Stimulated activated CD8-positive, alpha-beta memory T cell treated with anti-CD3 and anti-CD28 coated beads, Interleukin-15, amount 100 ng/mL, for 1 hour (primary cell): ENCODE measurements at places on chromosomes 4 and X.

DNA sequence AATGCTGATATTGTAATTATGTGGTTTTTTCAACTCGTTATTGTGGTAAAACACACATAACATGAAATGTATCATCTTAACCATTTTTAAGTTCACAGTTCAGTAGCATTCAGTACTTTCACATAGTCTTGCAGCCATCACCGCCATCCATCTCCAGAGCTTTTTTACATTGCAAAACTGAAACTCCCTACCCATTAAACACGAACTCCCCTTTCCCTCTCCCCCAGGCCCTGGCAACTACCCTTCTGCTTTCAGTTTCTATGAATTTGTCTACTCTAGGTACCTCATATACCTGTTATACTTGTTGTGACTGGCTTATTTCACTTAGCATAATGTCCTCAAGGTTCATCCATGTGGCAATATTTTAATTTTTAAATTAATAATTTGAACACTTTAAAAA is 380.6 kb downstream of the MAPK10 start:
- no peak for DNase-seq

DNA sequence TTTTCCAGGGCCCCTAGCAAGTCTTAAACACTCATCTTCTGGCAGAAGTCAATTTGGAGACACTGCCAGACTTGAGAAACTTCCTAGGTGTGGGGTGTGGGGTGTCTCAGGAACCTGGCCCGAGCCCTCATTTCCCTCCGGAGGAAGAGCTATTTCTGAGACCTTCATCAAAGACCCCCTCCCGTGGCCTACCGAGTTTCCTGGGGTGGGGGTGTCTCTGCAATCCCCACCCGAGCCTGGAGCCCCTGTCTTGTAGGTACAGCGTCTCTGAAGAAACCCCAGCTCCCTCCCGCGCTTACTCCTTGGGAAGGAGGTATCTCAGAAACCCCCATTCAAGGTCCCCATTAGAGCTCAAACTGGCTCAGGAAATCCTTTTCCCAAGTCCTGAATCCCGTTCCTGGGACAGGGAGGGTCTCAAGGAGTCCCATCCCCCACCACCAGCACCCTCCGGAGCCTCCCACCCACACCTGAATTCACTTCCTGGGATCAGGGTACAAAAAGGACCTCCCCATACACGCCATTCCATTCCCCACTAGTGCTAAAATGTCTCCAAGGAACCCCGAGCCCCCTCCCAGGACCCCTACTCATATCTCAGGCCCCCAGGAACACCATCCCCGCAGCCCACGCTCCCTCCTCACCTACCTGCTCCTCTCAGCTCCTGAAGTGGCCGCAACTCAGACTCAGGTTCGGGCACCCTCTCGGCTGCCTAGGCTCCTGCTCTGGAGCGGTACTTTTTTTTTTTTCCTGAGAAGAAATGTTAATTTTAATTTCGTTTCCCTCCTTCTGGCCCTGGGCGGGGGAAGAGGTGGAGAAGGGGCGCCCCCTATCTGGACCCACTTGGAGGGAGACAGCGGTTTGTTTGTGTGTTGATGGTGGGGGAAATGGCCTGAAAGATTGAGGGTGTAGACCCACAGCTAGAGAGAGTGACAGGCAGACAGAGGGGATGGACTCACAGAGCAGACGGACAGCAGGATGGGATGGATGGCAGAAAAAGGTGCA is 1.1 kb downstream of the SLC38A5 start:
- DNase-seq: peak; percentile 8

- DNase-seq: no peak
These were observed 35.4 kb upstream of the TMEM184C start for GRCh38 chr4:147581606-147582350.

DNA sequence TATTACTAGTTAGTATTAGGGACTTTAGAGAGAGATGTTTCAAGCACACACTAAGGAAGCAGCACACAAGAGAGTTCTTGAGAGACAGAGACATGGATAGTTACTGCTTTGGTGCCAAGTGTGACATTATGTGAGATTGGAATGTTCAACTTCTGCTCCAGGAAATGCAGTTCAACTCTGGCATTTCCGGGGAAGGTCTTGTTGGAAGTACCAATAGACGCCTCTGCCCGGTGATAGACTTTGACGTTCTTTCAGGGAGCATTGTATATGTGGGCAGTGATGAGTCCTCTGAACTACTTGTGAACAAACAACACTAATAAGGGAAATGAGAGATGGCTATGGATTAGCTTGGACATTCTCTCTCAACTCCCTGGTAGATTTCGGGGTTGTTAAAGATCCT is 638.1 kb upstream of the BOD1L1 start:
- no peak for DNase-seq

GRCh38 chr4:23805450-23805851 is 84.4 kb downstream of the PPARGC1A start:
- no peak for DNase-seq

DNA sequence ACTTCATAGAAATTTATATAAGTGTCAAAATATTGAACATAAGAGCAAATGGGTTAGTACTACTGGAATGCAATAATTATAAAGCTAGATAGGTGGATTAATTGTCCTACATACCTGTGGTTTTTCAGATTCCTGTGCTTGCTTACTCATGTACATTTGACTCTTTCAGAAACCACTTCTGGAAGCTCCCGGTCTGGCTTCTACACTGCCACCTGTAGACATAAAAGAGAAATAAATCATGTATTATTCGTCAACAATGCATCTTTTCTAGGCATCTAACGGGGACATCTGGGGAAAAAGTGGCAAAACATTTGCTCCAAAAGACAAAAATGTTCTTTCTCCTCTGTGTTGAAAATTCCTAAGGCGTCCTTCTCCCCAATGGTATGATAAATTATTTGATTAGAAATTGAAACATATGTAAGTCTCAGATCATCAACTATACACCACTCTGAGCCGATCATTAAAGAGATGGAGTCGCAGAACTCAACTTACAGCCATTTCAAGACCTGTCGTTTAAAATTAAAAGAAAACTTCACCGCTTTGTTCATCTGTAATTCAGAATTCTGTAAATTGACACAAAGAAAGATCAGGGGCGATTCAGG is 648.7 kb upstream of the DIPK2B start:
- no peak for DNase-seq

DNA sequence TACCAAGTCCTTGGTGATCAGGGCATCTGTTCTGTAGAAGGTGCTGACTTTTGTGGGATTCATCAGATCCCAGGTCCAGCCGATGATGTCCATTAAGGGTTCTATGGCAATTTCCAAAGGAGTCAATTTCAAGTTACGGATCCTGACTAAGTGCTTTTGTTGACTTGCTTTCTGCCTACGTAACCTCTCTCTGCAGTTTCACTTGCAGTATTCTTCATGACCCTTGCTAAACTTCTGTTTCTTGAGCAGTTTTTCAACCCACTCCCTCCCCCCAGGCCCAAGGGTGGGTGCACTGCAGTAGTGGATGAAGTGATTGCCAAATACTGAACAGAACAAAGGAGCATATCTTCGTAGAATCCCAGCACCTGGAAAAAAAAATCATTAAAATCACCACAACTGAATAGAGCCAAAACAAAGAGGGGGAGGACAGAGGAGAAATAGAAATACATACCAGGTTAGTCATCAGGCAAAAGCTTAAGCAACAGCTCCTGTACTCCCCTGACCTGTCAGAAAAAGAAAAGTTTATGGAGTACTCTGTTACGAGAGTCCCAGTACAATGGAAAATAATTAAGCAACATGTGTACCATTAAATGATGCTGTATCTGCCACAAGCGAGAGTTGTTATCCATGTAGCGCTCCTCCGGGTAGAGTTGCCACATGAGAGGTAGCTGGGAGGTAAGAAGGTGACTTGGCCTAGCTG is 5.8 kb downstream of the CMC4 start:
- no peak for DNase-seq

DNA sequence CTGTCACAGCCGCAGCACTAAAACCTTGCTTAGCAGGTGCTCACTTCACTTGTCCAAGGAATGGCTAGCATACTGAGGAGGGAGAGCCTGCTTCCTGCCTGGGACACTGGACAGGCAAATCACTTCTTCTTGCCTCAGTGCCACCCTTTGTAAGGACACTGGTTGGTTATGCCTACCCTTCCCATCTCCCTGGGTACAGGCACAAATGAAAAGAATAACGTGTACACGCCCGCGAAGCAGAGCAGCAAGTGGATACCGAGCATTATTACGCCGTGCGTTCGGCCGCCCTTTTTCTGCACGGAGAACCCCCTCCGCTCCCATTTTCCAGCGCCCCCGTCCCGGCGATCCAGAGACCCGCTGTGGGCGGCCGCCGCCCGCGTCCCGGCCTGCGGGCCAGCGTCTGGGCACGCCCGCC is 338 bp upstream of the KLHL2 start:
- no peak for DNase-seq

- no peak for DNase-seq
These were observed 173.8 kb upstream of the RPL34 start for GRCh38 chr4:108446556-108446955.

DNA sequence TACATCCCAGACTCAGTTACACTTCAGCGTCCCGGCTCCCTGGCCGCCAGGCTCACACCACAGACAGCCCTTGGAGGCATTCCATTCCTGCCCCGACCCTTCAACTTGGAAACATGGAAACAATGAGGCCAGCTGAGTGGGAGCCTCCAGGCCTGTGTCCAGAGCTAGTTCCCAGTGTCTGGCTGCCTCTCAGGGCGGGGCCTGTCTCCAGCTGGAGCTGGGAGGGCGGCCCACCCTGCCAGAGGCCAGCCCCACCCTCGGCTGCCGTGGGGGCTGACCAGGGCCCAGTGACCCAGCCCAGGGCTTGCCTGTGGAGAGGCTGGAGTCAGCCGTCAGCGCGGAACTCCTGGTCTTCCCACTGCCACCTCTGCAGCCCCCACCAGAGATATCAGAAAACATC is 37.4 kb upstream of the SPON2 start:
- no peak for DNase-seq
